ENCODE measurements at places on chromosomes 6 and 20.

DNA sequence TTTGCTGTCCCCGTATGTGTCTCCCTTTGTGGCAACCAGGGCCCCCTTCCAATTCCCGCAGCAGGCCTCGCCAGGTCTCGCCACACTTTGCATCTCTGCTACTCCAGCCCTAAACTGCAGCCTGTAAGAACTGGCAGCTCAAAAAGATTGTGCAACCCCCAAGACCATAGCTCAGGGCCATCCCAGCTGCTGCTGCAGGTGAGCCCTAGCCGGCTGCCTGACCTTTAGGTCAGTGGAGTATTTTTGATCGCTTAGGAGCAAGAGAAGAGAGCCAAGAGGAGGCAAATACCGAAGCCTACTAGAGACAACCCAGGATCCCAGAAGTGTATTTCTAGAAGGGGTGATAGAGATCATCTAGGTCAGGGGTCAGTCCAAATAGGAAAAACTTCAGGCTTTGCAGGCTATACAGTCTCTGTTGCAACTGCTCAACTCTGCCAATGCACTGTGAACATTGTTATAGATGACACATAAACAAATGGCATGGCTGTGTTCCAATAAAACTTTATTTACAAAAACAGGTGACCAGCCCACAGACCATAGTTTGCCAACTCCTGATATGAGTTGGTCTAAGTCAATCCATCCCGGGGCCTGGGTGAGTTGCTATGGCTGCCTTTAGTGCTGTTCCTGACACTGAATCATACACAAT lies 138.4 kb downstream of the EYA2 start:
- DNase-seq: no peak

DNA sequence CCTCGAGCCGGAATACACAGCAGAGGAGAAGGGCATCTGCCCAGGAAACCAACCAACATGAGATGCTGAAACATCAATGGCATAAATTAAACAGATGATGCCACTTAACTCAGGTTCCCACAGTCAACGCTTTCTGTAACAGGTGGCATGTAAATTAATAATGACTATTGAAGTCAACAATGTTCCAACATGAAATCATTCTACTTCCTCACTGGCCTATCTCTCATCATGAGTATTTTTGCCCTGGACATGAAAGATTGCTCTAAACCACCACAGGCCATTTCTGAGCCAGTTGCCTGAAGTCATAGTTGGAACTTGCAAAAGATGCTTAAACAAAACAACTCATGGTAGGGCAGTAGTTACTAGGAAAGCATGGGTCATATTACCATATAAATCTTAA lies 397.9 kb upstream of the JARID2 start:
- DNase-seq: no peak

GRCh38 chr6:26019261-26019830 lies 56.7 kb downstream of the TRIM38 start:
- DNase-seq: no peak

DNA sequence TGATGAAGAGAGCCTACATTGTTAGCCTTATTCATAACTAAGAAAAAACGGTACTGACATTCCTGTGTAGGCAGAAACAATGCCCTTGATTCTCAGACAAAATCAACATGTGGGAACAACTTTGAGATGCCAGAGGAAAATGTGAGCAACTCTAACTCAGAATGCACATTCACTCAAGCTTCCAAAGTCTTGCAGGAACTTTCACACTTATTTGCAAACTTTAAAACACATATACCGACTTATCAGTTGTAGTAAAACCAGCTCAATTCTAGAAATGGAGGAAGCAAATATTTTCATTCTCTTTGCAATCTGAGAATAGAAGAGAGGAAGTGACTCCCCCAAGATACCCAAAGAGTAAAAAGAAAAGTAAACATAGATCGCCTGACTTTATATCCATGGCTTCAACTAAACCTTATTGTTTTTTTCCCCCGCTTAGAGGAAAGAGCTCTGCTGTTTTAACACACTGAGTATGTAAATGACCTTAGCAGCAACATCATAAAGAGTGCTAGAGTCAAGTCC lies 117.6 kb downstream of the EPB41L2 start:
- no peak for DNase-seq

- no peak for DNase-seq
These were observed 31.5 kb downstream of the CFAP61 start for GRCh38 chr20:20083807-20084206.

DNA sequence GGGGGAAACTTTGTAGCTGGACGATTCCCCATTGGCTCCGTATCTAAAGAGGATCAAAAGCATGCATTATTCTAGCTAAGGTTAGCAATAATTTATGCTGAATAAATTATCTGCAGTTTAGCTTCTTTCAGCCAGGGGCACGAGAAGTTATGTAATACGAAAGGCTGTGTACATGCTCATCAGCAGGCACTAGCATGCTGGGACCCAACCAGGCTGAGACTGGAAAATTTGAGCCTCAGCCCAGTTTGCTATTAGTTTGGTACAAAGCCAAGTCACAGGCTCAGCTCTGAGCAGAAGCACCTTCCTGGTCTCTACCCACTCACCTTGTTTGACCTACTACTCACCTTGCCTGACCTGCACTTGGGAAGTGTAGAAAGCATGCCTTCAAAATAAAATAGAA lies 328.1 kb upstream of the ARID1B start:
- no peak for DNase-seq

All from endothelial cell (in vitro differentiated cells).